ENCODE measurements at places on chromosomes 7 and 10.
A peak's percentile ranks its signal among the peaks of the same experiment; 100 is the strongest.

GRCh38 chr10:115167751-115168150 is 74.6 kb downstream of the ATRNL1 start:
- DNase-seq: no peak

DNA sequence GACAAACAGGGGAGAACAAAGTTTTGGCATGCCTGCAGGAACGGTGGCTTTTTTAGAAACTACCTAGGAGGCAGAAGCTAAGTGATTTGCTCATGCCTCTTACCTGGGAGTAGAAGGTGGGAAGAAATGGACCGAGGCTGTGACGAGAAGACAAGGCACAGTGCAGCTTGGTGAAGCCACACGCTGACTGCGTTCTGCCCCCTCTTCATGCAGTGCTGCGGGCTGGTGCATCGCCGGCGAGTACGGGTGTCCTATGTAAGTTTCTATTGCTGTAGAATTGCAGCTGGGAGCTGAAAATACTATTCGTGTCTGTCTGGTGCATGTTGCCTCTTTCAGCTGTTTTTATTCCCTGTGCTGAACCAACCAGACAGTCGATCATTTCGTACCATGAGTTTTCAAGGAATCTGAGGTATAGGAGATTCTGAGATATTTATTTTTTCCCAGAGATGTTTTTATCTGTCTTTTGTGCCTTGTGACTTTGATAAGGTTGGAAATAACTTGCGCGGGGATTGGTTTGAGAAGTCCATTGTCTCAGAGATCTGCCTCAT is 120.9 kb downstream of the CACNB2 start:
- no peak for DNase-seq

DNA sequence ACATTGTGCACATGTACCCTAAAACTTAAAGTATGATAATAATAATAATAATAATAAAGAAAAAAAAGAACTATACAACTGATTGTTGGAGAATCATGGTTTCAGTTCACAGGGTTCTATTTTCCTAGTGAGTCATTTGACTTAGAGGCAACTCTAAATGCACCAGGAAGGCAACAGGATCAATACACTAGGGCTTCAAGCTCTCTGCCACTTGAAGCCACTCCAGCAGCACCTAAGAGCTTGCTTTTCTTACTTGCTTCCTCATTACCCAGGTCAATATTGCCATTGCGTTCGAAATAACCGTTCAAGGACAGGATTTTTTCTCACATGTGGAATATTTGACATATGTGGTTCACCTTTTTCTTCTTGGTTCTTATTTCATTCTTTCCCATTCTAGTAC is 189.7 kb downstream of the GRM3 start:
- DNase-seq: no peak

DNA sequence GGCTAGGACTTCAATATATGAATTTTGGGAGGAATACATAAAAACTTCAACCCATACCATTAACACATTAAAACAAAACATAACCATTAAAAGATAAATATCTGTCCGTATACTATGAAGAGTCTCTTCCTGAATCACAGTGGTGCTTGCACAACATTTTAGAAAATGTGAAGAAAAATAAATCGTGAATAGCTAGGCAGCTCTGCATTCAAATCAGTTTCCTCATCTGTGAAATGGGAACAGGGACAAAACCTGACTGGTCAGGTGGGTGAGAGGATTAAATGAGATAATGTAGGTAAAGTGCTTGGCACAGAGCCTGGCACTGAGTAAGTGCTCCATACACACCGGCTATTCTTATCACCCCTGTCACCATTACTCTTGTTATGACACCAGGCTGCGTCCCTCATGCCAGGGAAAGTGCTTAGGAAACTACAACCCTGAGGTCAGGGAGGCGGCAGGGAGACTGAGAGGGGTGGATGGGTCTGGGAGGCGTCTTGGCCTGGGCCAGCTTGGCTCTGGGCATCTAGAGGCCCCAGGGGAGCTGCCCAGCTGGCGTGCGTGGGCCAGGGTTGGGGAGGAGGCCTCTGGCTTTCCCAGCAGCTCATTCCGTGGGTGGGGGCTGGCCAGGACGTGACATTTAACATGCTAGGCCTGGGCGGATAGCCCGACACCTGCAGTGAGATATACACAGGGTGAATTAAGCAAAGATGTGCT is 78.3 kb downstream of the SH3PXD2A start:
- DNase-seq: no peak

DNA sequence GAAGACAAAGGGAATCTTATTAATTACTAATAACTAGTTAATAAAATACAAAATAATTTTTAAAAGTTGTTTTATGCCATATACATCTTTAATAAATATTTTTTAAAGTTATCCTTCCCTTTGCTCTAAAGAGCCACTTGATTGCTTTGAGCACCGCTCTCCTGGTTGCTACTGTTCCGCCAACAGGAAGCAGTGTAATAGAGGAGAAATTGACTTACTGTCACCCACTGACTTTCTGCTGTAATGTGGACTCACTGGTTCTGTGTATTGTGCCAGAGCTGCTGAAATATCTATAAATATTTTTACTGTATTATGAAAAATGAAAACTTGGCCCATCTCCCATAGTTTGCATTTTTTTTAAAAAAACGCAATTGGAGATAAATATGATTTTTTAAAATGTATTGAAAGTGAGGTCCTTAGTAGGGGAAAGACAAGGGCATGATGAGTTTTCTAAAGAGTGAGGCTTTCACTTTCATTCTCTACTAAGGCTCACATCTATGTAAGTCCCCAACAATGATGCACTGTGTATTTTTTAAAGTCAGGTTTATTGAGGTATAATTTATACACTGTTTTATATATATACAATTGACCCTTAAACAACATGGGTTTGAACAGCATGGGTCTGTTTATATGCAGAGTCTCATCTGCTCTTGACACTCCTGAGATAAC is 100.5 kb downstream of the NPY start:
- DNase-seq: no peak

DNA sequence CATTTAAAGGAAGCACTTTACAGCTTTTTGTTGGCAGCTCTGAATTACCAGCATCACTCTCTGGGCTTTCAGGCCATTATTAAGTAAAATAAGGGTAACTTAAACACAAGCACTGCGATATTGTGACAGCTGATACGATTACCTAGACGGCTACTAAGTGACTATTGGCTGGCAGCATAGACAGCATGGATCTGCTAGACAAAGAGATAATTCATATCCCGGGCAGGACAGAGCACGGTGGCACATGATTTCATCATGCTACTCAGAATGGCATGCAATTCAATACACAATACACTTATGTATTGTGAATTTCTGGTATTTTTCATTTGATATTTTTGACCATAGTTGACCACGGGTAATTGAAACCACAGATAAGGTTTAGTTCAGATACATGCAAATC is 522.0 kb upstream of the LRRN3 start:
- DNase-seq: no peak

- peak; percentile 65 for DNase-seq
Observed at GRCh38 chr7:69564454-69565417, 33.5 kb upstream of the AUTS2 start.

DNA sequence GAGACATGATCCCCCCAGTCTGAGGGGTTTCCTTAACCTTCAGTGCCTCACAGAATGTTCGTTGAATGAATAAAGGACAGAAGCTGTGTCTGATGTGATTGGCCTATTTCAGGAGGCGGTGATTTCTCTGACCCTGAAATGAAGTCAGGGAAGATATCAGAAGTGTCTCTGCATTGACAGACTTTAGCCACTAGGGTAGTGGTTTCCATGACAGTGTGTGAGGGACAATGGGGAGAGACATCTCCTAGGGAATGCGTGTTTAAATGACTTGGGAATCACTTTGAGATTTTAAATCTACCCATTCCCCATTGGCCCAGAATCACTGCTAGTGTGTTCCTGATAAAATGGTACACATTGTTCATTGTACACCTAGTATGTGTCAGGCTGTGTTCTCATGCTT is 132.0 kb downstream of the CFAP58 start:
- no peak for DNase-seq

DNA sequence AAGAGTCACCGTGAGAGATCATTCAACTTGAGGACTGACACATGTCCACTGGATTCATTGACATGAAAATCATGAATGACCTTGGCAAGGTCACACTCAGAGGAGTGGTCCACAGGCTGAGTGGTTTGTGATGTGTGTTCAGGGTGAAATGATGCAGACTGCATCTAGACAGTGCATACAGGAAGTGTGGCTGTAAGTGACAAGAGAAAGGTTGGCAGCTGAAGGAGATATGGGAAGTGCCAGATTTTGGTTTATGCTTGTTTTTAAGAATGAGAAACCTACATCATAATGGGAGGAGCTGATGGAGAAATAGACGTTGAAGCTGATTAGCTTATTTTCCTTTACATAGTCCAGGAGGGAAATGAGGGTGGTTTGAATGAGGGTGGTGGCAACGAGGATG is 64.8 kb upstream of the VIPR2 start:
- DNase-seq: no peak

- no peak for DNase-seq
Observed at GRCh38 chr10:23294638-23295247, 49.9 kb downstream of the C10orf67 start.

DNA sequence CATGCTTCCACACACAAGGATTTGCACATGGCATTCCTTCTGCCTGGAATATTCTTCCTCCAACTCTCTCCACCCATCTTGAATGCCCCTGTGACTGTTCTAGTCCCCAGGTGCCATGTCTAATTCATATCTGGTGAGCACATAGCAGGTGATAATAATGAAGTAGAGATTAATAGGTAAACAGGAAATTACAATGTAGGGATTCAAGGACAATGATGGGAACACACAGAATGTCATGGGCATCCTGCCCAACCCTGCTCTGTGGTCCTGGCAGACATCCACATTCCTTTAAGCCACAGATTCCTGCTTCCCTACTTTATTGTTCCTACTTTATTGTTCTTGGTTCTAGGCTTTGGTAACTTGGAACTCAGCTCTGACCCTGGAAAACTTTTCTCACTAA is 115.8 kb downstream of the THSD7A start:
- no peak for DNase-seq

DNA sequence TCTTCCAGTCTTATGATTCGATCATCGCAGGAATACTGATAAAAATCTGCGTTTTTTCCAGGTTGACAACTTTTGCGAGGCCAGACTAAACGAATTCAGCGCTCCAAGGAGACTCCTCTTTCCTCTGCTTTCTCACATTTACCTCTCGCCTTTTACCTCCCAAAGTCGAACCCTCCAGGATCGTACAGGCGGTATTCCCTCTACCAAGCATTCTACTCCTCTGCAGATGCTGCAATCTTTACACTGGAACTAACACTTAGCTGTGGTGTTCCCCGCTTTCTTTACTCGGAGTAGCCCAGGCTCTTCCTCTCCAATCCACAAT is 449 bp downstream of the NUDT5 start:
- no peak for DNase-seq

- DNase-seq: no peak
Observed at GRCh38 chr7:12369072-12369471, 34.6 kb downstream of the VWDE start.

DNA sequence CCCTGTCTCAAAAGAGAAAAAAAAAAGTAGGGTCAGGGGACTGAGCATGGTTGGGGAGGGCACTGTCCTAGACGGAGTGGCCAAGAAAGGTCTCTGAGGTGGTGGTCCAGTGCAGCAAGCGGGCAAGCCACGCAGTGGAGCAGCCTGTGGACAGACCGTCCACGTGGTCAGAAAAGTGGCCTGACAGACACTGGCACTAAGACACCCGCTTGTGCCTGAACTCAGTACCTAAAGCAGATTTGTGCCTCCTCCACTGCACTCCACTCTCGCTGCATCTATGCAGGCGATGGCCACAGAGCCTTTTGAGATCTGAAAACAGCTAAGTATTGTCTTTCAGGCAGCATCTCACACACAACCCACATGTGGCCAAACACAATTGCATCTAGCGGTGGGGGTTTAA is 8.8 kb downstream of the ASB10 start:
- no peak for DNase-seq

GRCh38 chr10:121994429-121994941 is 5.5 kb downstream of the TACC2 start:
- DNase-seq: no peak

GRCh38 chr10:34351161-34351560 is 463.9 kb downstream of the PARD3 start:
- DNase-seq: no peak

DNA sequence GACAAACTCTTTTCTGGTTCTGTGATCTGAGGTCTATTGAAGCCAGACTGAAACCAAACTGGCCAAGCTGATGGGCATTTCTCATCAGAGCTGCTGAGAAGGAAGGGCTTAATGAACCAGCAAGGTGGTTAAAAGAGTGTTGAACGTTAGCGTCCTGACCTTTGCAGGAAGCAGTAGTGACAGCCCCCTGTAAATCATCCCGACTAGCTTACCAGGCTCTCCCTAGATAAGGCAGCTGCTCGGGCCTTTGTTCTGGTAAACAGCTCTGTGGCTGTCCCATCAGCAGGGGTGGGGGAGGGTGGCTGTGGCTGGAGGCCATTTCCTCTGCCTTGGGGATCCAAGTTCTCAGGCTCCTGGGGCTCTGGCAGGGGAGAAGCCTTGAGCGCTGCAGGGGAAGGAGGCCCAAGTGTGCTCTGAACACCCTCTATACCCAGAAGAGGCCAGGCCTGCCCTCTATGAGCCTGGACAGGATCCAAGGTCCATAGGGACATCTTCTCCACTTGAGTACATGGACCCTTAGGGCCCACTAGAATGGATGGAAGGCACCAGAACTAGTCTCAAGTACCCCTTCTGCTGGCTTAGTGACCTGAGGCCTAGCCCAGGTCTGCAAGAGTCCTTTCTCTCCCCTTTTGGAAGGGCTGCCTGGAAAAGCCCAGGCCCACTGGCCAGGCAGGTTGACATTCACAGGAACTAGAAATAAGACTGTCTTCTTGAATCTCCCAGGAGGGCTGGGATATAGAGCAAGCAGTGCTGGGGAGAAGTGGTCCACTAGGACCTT is 134.6 kb downstream of the ARHGAP22 start:
- peak; percentile 44 for DNase-seq

GRCh38 chr10:48363617-48364355 is 57.3 kb downstream of the MAPK8 start:
- no peak for DNase-seq

GRCh38 chr7:6392712-6393666 is 54.8 kb downstream of the DAGLB start:
- DNase-seq: no peak

DNA sequence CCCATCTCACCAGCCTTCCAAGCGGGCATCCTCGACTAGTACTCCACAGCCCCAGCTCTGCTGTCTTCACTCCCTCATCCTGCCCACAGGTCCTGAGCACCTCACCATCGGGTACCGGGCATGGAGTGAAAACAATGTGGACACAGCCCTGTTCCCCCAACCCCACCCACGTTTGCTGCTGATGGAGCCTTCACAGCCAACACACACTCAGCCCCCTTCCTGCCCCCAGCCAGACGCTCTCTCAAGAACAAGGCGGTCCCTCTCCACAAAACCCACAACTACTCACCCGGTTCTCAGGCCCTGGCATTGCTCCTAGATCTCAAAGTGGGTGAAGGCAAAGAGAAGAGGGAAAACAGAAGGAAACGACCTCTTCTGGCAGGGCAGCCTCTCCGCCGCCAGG is 56.1 kb downstream of the SLIT1 start:
- no peak for DNase-seq

GRCh38 chr7:146290746-146291145 is 174.1 kb downstream of the CNTNAP2 start:
- no peak for DNase-seq

Measured in left forelimb (tissue), 1 donor.